ENCODE measurements at places on chromosomes 1 and 21.

DNA sequence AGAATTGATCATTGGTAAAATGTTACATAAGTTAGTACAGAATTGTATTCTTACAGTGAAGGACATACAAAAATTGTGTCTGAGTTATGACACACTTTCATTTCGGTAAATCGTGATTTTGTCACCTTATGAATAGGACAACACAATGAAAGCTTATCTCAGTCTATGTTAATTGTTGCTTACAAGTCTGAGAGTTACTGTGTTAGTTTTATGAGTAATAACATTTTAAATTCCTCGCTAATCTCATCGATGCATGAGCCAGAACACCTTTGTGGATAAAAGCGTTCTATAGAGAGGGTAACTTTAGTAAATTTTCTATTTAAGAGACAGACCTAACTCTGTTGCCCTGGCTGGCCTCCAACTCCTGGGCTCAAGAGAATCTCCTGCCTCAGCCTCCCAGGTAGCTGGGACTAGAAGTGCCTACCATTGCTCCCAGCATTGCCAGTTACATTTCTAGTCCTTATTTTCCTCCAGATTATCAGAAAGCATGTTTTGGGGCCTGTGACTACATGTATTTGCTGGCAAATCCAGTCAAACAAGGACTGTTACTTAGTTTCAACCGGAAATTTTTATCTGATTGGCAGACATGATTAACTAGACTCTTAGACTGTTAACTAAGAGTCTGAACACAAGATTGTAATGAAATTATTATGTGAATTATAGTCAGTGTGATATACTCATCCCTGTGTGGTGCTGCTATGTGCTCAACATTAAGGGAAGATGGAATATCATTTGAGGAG lies 3.0 kb downstream of the PRRC2C start:
- no peak for DNase-seq

DNA sequence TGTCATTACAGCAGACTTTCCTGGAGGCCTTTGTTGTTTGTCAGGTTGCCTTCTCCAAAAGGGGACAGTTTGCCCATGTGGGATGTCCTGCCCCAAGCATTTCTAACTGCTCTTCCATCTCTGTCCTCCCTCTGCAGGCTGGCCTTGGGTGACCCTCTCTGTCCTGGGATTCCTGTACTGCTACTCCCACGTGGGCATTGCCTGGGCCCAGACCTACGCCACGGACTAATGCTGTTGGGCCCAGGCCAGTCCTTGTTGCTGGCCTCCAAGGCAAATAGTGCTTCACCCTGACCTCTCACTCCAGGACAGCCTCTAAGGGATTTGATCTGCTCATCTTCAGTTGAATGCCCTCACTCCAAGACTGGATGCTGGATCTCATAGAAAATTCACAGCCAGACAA lies 345.4 kb downstream of the HHAT start:
- DNase-seq: no peak

GRCh38 chr21:33308586-33309490 lies 15.9 kb upstream of the IFNAR1 start:
- no peak for DNase-seq

DNA sequence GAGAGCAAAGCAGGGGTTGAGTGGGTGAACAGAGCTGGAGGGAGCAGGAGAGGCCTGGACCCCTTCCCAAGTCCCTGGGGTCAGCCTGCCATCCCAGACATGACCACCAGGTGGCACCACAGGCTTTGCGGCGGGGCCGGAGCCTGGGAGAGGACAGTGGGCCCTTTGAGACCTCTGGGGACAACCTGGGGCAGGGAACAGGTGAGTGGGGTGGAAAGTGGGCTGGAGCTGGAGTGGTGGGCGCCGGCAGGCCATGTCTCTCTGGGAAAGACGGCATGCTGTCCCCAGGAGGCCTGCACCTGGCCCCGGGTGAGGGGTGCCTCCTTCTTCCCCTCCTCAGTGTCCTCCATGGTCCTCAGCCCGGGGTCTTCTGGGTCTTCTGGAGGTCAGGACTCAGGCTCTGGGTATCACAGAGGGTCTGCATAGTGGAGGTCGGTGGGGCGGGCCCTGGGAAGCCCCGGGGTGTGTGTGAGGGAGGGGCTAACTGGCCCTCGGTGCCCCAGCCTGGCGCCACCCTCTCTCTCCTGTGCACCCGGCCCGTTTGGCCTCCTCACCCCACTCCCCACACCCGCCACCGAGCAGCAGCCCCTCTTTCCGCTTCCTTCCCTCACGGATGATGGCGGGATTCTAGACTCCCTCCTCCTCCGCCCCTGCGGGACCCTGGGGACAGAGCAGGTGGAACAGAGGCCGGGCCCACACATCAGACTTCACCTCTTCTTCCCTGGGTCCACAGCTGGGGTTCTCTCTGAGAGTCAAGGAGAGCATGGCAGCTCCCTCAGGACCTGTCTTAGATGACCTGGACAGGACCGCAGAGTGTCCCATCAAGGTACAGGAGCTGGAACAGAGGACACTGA lies 28.5 kb upstream of the PKP1 start:
- no peak for DNase-seq

GRCh38 chr1:205774198-205775014 lies 876 bp downstream of the RAB29 start:
- no peak for DNase-seq

DNA sequence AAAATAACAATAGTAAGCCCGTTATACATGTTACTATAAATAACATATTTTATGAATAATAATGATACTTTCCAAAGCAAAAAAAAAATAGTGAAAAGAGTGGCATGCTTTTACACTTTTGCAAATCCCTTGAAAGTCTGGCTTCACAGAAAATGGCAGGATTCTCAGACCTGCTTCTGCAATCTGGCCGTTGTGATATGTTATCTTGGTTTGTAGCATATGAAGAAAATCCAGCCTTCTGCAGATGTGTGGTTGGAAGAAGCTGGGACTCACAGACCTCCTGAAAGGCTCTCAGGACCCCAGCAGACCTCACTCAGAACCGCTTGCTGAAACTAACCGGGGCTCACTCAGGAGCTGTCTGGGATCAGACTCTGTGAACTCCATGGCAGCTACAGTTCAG lies 256.0 kb upstream of the TMEM51 start:
- no peak for DNase-seq

DNA sequence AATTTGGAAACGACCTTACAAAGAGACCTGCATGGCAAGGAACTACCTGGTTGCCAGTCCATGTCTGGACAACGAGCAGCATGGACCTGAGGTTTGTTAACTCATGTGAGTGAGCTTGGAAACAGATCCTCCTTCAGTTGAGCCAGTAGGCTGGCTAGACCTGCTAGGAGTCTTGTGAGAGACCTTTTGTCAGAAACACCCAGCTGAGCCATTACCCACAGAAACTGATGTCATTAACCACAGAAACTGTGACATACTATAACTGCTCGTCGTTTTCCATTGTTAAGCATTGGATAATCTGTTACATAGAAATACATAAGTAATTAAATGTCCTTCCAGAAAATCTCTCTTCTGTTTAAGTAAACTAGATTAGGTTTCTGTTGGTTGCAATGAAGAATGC lies 211.1 kb upstream of the C21orf91 start:
- DNase-seq: no peak

GRCh38 chr1:24317956-24318614 lies 1.1 kb upstream of the GRHL3 start:
- DNase-seq: no peak

All from BJ (cell line).